Renal cortex interstitium (tissue), 15 donors: ENCODE measurements at places on chromosomes 3 and 15. TPM values are rescaled to one million over a fixed set of nuclear protein-coding genes. Genes with fewer than 3 reads are reported as not detected.

CCR5 gene
- polyA plus RNA-seq: 0.32 TPM

STRC gene
- 1.4 TPM for polyA plus RNA-seq

SUMF1 gene
- polyA plus RNA-seq: 45.2 TPM

CNTN4 gene
- 36.4 TPM for polyA plus RNA-seq

RAB6B gene
- polyA plus RNA-seq: 18.3 TPM

MUC4 gene
- 0.65 TPM for polyA plus RNA-seq

ZNF80 gene
- polyA plus RNA-seq: not detected

HYAL1 gene
- 6.1 TPM for polyA plus RNA-seq

CYP8B1 gene
- polyA plus RNA-seq: 1.4 TPM

DNA sequence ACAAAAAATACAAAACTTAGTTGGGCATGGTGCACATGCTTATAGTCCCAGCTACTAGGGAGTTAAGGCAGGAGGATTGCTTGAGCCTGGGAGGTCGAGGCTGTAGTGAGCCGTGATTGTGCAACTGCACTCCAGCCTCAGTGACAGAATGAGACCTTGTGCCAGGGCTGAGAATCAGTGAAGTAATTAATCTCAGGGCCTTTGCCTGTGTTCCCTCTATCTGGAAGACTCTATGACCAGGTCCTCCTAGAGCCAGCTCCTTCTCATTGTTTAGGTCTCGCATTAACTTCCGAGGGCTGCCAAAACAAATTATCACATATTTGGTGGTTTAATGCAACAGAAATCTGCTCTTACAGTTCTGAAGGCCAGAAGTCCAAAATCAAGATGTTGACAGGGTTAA, 41.4 kb upstream of the FLNB start:
- no peak for DNase-seq

DNA sequence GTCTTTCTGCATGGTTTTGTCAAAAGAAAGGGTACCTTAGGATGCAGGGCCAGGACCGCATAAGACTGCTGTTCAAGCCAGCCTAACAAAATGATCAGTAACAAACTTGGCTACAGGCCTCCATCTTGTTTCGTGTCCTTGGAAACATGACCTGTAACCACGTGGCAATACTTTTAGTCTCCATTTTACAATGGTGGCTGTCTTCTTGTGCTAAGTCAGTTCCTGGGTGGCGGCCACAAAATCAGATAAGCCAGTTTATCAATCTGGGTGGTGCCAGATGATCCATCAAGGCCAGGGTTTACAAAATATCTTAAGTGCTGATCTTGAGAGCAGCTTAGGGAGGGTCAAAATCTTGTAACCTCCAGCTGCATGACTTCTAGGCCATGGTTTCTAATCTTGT, 57.1 kb upstream of the GK5 start:
- DNase-seq: no peak

GRCh38 chr3:108472001-108472591, 38.3 kb downstream of the MYH15 start:
- no peak for DNase-seq

DNA sequence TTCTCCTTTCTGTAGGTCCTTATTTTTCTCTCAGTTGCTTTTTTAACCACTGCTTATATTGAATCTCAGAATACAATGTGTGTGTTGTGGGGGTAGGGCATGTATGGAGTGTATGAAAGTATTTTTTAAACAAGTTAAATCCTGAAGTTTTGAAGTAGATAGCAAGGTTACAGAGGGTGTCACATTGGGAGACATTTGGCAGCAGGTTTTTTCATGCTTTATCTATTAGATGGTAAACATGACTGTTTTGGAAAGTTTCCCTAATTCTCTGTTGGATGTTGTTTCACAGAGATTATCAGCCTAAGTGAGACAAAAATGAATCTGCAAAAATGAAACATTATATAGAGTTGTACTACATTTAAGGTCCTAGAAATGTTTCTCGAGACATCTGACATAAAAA, 190.6 kb upstream of the ARPP21 start:
- no peak for DNase-seq

DNA sequence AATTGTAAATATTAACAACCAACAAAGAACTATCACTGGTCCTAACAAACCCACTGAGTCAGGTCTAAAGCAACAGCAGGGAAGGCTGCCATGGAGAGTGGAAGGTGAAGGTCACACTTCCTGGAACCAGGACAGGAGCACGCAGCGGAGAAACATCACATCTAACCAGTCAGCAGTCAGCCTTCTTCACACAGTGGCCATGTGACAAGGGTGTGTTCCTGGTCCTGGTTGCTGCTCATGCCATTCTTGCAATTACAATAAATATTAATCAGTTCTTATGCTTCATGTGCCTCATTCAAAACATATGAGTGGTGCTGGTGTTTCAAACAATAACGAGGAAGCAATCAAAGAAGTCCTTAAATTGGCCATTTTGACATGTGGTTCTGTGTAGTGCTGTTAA, 162.8 kb downstream of the ARRDC4 start:
- DNase-seq: no peak

DNA sequence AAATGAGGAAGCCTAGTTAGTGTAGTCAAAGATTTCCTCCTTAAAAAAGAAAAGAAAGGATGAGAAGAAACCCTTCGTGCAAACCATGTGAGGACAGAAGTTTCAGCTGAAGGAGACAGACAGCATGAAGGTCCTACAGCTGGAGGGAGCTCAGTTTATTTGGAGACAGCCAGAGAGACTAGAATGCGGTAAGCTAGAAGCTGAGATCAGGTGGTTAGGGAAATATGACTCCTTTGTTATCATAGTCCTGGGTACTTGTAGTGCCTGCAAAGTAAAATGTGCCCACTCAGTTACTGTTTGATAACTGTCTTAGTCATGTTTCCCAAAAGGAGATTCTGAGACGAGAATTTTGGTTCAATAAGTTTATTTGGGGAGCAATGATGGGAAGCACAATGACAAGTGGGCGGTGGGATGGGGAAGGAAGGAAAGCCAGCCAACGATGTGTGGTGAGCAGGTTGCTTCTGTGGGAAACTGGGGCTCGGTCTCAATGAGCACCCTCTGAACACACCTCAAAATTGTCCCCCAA, 178.8 kb upstream of the SNTN start:
- DNase-seq: no peak

DNA sequence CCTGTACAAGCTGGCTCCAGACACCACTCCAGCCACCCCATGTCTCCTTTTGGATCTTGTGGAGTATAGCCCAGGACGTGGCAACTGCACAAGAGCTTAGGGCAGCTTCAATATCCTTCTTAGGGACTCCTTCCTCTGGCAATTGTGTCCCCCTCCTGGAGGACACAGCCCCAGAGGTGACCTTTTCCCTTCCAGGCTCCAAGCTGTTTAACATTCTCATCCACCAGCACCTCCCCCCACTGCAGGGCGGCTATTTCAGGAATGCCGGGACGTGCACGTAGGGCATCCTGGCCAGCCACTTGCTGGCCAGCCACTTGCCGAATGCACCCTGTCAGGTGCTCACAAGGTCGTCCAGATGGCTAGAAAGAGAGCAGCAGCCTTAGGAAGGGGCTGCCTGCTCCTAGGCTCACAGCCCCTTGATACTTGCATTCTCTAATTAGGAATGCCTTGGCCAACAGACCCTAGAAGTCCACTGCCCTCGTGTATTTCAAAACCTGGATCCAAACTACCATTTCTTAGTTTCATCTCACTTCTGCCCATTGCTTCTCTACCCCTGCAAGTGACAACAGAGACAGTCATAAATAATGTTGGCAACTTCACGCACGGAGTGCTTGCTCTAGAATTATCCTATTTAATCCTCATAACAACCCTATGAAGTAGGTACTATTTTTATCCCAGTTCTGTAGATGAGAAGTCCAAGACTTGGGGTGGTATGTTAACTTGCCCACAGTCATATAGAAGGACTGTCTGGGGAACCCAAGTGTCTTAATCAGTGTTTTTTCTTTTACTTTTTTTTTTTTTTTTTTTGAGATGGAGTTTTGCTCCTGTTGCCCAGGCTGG, 24.5 kb upstream of the IDH2 start:
- peak; percentile 52 for DNase-seq

- peak; percentile 76 for DNase-seq
Measured at GRCh38 chr15:52256366-52256765, 39.2 kb downstream of the MYO5C start.

DNA sequence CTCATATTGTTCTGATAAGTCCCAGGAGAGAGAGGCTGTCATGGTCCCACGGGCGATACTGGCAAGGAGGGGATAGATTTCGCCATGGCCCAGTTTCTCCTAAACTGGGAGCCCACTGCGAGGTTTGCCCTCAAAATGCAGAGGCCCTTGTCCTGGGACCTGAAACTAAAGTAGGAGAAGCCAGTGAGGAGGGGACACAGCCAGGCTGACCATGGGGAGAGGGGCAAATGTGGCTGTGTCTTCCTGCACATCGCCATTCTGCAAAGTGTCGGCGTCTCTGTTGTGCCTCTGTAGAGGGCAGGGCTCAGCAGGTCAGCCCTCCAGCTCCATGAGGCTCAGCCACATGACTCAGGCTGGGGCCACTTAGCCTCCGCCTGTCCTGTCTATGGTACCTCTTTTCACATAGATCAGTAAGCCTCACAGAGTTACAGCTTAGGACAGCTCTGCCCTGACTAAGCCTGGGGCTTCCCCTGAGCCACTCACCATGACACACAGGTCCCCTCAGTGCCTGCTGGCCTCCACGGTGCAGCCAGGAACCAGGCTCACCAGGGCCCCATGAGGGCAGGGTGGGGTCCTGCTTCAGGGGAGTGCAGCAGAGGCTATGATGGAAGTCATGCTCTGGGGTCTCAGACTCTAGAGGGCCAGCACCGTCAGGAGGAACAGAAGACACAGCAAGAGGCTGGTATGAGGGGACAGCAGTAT, 28.6 kb upstream of the PLXNA1 start:
- DNase-seq: no peak

DNA sequence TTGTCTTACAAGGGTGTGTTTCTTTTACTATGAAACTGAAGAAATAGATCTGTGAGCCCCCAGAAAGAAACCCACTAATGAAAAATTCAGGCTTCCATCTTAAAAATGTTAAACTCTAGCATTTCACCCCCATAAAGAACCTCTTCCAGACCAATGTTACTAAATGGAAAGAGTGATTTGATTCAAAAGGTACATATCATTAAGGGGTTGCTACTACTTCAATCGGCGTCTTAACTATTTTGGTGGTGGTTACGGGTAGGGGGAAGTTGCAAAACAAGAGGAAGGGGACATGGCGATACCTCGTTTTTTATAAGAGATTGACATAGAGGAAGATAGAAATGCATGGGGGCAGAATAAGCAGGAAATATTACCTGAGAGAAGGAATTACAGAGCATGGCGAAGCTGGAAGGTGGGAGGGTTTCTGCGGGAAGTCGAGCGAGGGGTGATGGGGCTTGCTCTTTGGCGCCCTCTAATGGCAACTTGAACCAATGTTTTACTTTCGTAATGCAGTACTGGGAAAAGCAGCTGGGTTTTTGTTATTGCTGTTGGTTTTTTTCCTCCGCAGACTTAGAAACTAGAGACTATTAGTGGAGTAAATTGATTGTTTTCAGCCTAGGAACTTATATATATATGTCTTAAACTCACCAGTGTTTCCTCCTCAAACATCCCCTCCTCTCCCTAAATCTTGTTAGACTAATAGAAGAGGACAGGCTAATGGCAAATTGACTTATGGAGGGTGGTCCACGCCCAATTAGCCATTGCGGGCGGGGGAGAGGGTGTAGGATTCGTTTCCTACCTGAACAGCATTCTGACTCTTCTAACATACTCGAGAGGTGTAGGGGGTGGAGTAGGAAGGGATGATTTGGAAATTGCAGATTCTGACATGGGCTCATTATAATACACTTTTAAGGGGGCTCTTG, 11.3 kb upstream of the SOX2 start:
- peak; percentile 81 for DNase-seq

- no peak for DNase-seq
Measured at GRCh38 chr3:71142441-71143161, 440.9 kb downstream of the FOXP1 start.

DNA sequence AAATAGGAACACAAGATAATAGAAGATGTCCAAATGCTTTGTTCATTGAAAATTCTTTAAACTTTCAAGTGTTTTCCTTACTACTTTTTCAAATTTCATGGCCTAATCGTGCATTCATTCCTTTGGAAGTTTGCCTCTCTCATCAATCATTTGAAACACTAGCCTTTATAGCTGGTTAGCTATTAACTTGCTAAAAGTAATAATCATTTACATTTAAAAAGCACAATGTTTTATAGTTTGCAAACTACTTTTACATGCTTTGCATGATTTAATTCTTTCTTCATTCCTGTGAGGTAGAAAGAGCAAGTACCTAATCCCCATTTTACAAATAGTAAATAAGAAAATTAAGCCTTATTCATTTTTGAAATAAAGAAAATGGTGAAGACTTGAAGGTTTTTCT, 137.4 kb upstream of the SLC7A14 start:
- no peak for DNase-seq

GRCh38 chr3:75171630-75172230, 492.4 kb upstream of the FRG2C start:
- DNase-seq: no peak

DNA sequence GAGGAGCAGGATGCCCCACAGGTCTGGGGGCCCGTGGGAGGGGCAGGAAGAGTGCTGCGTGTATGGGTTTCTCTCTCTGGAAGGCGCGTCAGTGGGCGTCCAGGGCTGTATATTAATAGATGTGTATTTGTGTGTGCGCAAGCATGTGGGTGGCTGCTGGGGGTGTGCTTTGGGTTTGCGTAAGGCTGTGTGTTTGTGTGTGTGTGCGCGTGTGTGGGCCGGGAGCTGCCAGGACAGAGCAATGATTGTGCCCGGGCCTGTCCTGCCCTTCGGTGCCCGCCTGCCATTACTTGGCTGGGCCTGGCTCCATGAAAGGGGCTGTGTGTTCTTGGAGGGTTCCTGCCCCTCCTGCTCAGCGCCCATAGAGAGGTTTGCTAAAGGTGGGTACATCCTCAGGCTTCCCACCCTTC, 16.3 kb downstream of the CSPG4 start:
- DNase-seq: no peak

DNA sequence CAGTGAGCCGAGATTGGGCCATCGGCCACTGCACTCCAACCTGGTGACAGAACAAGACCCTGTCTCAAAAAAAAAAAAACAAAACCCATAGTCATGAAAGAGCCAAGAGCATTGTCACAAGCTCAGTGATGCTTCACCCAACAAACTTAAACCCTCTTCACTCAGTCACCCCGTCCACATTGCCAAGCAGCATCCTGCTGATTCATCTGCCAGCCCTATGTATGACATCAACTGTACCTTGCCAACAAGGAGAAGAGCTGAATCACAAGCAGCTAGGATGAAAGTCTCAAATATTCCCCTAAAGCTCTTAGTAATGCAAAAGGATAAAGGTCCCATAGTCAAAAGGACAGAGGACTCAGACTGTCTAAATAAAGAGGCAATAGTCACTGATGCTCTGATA, 90.0 kb downstream of the ANO10 start:
- no peak for DNase-seq
